ENCODE measurements at places on chromosomes 11 and 22.

- no peak for DNase-seq
These were observed 79.8 kb downstream of the KCNQ1 start for GRCh38 chr11:2524446-2525165.

DNA sequence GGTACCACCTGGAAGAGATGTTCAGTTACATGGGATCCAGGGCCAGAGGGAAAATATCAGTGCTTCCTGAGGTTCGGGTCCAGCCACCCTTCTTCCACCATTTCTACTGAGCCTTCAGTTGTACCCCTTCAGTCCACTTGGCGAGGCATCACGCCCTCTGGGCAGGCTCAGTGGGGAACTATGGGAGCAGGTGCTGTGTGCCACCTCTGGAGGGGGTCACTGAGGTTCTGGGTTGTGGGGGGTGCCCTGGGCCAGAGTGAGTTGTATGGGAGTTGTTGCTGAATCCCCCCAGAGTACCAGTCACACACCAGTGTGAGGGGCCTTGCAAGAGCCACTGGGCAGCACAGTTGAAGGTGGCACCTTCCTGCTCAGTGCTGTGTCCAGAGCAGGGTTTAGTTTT, 2.7 kb upstream of the SREBF2 start:
- no peak for DNase-seq

GRCh38 chr11:110198031-110198729, 98.2 kb downstream of the RDX start:
- DNase-seq = no peak

DNA sequence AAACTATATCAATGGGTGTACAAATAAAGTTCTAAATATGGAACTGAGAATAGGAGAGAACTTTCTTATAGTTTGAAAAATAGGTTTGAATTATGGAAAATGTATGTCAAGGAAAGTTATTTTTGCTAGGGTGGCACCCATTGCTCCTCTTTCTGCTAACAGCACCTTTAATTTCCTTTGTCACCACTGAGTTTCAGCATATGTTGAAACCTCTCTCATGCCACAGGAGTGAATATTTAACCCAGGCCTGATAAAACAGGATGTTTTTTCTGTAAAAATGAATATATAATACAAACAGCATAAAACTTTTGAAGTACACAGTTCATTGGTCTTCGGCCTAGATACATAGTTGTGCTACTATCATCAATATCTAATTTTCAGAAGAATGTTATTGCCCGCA, 385.5 kb upstream of the ANO5 start:
- no peak for DNase-seq

- DNase-seq = no peak
These were observed 111.2 kb downstream of the PTPRJ start for GRCh38 chr11:48091426-48092102.

- DNase-seq = no peak
These were observed 32.7 kb upstream of the TXNRD2 start for GRCh38 chr22:19974268-19974861.

DNA sequence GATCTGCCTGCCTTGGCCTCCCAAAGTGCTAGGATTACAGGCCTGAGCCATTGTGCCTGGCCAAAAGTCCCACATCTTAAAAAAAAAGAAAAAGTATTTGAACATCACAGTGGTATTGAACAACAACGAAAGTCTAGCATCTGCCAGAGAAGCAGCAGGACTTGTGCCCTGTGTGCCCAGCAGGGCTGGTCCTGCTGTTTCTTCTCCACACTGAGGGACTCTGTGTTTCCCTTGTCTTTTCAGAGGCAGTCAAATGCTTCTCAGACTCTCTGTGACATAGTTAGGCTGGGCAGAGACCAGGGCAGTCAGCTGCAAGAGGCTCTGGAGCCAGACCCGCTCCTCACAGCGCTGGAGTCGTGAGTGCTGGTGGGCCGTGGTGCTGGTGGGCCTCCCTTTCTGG, 56.2 kb downstream of the SBF1 start:
- DNase-seq = no peak

- no peak for DNase-seq
These were observed 310.2 kb downstream of the DLG2 start for GRCh38 chr11:85316967-85317366.

DNA sequence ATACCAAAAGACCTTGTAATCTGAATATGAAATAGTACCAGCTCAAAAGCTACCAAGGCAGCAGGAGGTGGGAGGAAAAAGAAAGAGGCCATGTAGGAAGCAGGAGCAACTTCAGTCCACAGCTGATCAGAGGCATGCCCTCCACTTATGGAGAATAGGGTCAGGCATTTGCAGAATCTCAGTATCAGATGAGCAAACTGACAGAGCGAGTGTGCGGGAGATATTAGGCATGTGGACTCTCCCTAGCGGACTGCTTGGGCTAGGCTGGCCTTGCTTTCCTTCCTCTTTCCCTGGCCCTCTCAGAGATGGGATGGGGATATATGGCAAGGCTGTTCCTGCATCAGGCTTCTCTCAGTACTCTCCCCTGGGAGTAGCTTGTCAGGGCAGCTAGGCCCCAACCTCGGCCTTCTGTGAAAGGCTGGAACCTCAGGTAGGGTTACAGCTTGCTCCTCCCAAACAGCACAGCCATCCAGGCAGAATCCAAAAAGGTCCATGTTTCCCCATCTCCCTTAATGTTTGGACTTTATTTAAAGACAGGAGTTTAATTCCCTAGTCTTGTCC, 37.0 kb downstream of the ETS1 start:
- DNase-seq = no peak

DNA sequence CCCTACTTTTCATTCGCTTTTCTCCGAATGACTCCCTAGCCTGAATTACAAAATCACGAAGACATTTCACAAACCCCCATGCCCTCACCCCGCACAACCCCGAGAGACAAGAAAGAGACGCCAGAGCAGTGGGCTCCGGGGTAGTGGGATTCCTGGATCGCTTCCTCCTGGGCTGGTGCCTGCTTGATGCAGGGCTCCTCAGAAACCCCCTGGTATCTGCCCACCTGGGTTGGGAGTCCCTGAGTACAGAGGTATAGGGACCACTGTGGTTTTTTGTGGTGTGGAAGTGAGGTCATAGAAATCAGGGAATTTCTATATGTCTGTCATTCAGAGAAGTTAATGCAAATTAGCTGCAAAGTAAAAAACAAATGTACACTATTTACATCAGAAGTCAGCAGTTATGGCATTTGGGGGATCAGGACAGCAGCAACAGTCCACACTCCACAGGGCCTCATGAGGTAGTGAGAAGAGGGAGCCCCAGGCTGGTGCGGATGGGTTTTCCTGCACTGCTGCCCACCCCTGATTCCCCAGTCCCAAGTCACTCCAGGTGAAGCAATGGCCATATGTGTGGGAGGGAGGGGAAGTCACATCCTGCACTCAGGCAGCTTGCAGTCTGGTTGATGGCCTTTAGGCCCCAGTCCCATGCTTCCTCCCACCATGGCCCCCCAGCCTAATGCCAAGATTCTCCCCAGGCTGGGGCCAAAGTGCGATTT, 39.6 kb downstream of the BUD13 start:
- no peak for DNase-seq

- DNase-seq = no peak
These were observed 91.6 kb downstream of the ATXN10 start for GRCh38 chr22:45763236-45763624.

- no peak for DNase-seq
These were observed 2.8 kb downstream of the CREBZF start for GRCh38 chr11:85661972-85662664.

- DNase-seq = no peak
These were observed 12.5 kb downstream of the MGAT3 start for GRCh38 chr22:39469326-39469680.

DNA sequence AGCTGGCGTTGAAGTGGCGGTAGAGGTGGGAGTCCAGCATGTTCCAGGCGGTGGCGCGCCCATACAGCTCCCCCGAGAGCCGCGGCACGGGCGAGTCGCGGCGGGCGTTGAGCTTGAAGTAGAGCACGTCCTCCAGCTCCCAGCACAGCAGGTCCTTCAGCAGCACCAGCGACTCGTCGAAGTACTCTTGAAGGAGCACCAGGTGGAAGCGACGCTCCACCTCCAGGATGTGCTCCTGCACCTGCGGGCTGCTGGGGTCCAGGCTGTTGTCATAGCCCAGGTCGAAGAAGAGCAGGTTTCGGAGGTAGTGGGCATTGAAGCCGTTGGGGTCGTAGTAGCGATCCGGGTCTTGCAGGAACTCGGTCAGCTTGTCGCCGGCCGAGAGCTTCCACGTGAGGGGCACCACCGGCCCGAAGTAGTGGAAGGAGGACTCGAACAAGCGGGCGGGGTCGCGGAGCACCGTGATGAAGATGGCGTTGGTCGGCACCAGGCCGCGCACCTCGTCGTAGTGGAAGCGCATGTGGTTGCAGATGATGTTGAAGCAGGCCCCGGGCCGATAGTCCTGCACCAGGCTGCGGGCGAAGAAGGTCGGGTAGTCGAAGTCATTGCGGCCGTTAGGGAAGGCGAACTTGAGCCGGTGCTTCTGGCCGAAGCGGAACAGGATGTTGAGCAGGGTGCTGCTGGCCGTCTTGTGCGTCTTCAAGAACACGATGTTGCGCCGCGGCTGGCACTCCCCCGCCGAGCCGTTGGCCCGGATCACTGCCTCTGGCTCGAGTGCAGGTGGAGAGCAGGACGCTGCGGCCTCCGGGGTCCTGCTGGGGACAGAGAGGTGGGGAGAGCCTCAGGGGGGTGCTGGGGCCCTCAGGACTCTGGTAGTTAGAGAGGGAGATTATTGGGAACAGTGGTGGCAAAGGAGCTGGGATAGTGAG, 9.0 kb upstream of the SEC14L6 start:
- no peak for DNase-seq

GRCh38 chr11:69180726-69181125, 25.0 kb downstream of the SMIM38 start:
- DNase-seq = no peak

Data from activated naive CD4-positive, alpha-beta T cell (primary cell).